ENCODE measurements at places on chromosomes 1 and 21. TPM values are rescaled to one million over a fixed set of nuclear protein-coding genes. Genes with fewer than 3 reads are reported as not detected.

GRCh38 chr1:75797606-75798216, 1.0 kb downstream of the MSH4 start:
- no peak overlapping the region for H3K4me3 ChIP-seq
- H3K36me3 ChIP-seq, result peaks cover 58% of the 10 kb centered on the region
- DNase-seq, result no peak
- H3K27me3 ChIP-seq, result no peaks in the 10 kb centered on the region

GRCh38 chr1:234710936-234711724, 101.2 kb upstream of the IRF2BP2 start:
- no peak overlapping the region for H3K4me3 ChIP-seq
- peaks cover 21% of the 10 kb centered on the region for H3K4me1 ChIP-seq
- H3K36me3 ChIP-seq, result no peaks in the 10 kb centered on the region
- H3K27me3 ChIP-seq, result no peaks in the 10 kb centered on the region
- H3K27ac ChIP-seq, result no peak overlapping the region

Gene AMPD1
- total RNA-seq, result not detected

- H3K36me3 ChIP-seq, result no peaks in the 10 kb centered on the region
- no peaks in the 10 kb centered on the region for H3K27me3 ChIP-seq
- H3K4me3 ChIP-seq, result no peak overlapping the region
- no peak overlapping the region for H3K27ac ChIP-seq
- H3K4me1 ChIP-seq, result no peaks in the 10 kb centered on the region
These were observed 35.1 kb upstream of the IFFO2 start for GRCh38 chr1:18991585-18991984.

Gene MMP23B
- 51.3 TPM for total RNA-seq

DNA sequence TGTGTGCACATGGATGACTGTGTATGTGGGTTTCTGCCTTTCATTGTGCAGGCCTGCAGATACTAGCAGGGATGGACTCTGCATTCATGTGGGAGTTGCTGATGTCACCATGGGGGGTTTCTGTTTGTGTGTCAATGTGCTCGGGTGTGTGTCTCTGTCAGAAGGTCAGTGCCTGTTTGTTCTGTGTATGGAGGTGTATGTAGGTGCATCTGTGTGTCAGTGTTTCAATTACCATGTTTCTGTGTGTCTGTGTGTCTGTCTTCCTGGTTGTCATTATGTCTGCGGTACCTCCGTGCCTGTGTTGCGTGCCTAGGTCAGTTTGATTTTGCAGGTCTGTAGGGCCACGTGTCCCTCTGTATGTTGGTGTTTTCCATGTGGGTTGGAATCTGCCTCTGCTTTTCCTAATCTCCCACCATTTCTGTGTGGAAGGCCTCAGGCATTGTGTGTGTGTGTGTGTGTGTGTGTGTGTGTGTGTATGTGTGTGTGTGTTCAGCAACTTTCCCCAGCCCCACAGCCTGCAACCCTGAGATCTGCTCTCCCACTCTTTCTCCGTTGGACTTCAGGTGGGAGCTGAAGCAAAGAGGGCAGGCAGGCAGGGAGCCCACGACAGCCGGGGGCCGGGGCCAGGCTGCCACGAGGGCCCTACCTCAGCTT, 36.7 kb upstream of the WASF2 start:
- peak; percentile 63 for DNase-seq
- H3K27me3 ChIP-seq, result no peaks in the 10 kb centered on the region
- peak overlapping the region; percentile 50 for H3K4me3 ChIP-seq
- peaks cover 64% of the 10 kb centered on the region for H3K4me1 ChIP-seq
- H3K36me3 ChIP-seq, result no peaks in the 10 kb centered on the region

DNA sequence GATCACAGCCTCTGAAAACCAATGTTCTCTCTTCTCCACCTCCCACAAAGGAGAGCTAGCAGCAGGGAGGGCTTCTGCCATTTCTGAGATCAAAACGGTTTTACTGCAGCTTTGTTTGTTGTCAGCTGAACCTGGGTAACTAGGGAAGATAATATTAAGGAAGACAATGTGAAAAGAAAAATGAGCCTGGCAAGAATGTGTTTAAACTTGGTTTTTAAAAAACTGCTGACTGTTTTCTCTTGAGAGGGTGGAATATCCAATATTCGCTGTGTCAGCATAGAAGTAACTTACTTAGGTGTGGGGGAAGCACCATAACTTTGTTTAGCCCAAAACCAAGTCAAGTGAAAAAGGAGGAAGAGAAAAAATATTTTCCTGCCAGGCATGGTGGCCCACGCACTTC, 35.8 kb upstream of the TDRD10 start:
- H3K36me3 ChIP-seq, result peaks cover 9% of the 10 kb centered on the region
- H3K4me3 ChIP-seq, result no peak overlapping the region
- H3K27ac ChIP-seq, result peak overlapping the region; percentile 5
- H3K4me1 ChIP-seq, result peaks cover 31% of the 10 kb centered on the region

Gene KLHDC8A
- not detected for total RNA-seq

GRCh38 chr21:43574741-43575472, 84.4 kb downstream of the HSF2BP start:
- H3K36me3 ChIP-seq, result no peaks in the 10 kb centered on the region
- DNase-seq, result no peak
- H3K4me1 ChIP-seq, result peaks cover 5% of the 10 kb centered on the region
- H3K27ac ChIP-seq, result peak overlapping the region; percentile 73
- H3K4me3 ChIP-seq, result no peak overlapping the region

- no peaks in the 10 kb centered on the region for H3K36me3 ChIP-seq
- no peaks in the 10 kb centered on the region for H3K27me3 ChIP-seq
- no peak for DNase-seq
- H3K4me3 ChIP-seq, result no peak overlapping the region
- peaks cover 39% of the 10 kb centered on the region for H3K4me1 ChIP-seq
These were observed 96.7 kb upstream of the TMPRSS2 start for GRCh38 chr21:41604583-41605041.

DNA sequence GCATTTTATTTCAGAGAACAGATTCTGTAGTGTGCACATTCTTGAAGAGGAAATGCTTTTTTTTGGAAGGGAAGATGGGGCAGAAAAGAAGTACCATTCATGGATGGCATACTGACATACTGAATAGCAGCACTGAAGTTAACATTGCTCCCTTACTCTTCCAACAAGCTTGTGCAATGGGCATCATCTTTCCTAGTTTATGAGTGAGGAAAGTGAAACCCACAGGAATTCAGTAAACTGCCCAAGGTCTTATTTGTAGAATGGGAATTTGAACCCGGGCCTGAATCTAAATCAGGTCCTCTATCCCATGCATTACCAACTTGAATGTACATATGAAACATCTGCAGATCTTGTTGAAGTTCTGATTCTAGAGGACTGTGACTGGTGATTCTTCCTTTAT, 215.7 kb upstream of the FGGY start:
- DNase-seq, result no peak
- H3K27me3 ChIP-seq, result no peaks in the 10 kb centered on the region
- H3K36me3 ChIP-seq, result no peaks in the 10 kb centered on the region

DNA sequence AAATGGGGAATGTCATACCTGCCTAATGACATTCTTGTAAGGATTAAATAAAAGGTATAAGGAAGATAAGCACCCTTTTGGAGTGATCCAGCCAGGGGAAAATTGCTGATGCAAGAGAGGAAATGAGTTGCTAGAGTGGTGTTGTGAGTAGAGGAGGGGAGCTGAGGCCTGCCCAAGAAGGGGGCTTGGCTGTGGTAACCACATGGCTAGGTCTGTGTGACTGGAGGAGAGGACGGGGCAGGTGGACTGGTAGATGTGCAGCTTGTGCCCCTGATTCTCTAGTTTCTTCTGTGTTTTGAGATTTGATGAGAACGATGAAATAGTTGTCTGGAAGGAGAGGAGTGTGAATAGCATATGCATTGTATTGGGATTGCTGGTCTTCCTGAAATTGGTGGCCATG, 6.6 kb downstream of the TXLNA start:
- no peak for DNase-seq
- H3K36me3 ChIP-seq, result peaks cover 97% of the 10 kb centered on the region
- peaks cover 42% of the 10 kb centered on the region for H3K4me1 ChIP-seq
- H3K27ac ChIP-seq, result no peak overlapping the region
- no peaks in the 10 kb centered on the region for H3K27me3 ChIP-seq

GRCh38 chr1:175317779-175318178, 125.2 kb upstream of the KIAA0040 start:
- no peaks in the 10 kb centered on the region for H3K36me3 ChIP-seq
- H3K4me3 ChIP-seq, result no peak overlapping the region
- no peaks in the 10 kb centered on the region for H3K27me3 ChIP-seq
- peak overlapping the region; percentile 60 for H3K27ac ChIP-seq
- peaks cover 23% of the 10 kb centered on the region for H3K4me1 ChIP-seq
- peak; percentile 39 for DNase-seq

Gene FMO3
- total RNA-seq, result 2.3 TPM

Gene CFAP57
- total RNA-seq, result not detected

DNA sequence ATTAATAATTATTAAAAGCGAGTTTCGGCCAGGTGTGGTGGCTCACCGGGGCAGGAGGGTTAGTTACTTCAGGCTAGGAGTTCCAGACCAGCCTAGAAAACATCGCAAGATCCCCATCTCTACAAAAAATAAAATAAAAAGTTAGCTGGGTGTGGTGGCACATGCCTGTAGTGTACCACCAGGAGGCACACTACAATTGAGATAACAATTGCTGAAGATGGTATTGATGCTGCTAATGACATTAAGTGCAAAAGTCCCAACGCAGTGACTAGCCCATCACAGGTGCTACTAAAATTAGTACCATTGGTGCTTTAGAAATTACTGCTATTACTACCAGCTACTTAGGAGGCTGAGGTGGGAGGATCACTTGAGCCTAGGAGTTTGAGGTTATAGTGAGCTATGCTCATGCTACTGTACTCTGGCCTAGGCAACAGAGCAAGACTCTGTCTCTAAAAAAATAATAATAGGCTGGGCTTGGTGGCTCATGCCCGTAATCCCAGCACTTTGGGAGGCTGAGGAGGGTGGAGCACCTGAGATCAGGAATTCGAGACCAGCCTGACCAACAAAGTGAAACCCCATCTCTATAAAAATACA, 156.6 kb downstream of the GREM2 start:
- H3K27me3 ChIP-seq, result no peaks in the 10 kb centered on the region
- no peak overlapping the region for H3K4me3 ChIP-seq
- DNase-seq, result no peak
- H3K27ac ChIP-seq, result no peak overlapping the region
- H3K4me1 ChIP-seq, result no peaks in the 10 kb centered on the region
- no peaks in the 10 kb centered on the region for H3K36me3 ChIP-seq

- no peak for DNase-seq
- no peaks in the 10 kb centered on the region for H3K27me3 ChIP-seq
- no peak overlapping the region for H3K4me3 ChIP-seq
These were observed 24.0 kb upstream of the DENND1B start for GRCh38 chr1:197799271-197799670.

GRCh38 chr1:200483491-200484143, 73.8 kb upstream of the ZNF281 start:
- no peaks in the 10 kb centered on the region for H3K36me3 ChIP-seq
- DNase-seq, result peak; percentile 31

- peaks cover 27% of the 10 kb centered on the region for H3K4me1 ChIP-seq
- no peak overlapping the region for H3K27ac ChIP-seq
These were observed 272.5 kb upstream of the RUNX1 start for GRCh38 chr21:35321322-35322200.

DNA sequence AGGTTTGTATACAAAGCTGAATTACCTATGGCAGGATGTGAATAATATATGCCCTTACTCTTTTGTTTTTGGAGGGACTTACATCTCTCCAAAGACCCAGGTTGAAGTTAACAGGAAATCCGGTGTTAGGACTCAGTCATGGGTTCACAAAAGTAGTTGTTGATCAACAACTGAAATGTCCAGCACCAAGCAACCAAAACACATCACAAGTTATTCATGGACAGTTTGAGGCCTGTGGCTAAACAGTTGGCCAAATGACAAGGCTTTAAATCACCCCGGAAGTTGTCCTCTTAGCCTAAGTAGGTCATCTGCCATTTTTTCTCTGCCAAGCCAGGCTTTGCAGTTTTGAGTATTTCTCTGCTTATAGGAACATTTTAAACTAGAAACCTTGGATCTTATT, 89.9 kb downstream of the CD247 start:
- no peak overlapping the region for H3K4me3 ChIP-seq
- peaks cover 11% of the 10 kb centered on the region for H3K36me3 ChIP-seq

DNA sequence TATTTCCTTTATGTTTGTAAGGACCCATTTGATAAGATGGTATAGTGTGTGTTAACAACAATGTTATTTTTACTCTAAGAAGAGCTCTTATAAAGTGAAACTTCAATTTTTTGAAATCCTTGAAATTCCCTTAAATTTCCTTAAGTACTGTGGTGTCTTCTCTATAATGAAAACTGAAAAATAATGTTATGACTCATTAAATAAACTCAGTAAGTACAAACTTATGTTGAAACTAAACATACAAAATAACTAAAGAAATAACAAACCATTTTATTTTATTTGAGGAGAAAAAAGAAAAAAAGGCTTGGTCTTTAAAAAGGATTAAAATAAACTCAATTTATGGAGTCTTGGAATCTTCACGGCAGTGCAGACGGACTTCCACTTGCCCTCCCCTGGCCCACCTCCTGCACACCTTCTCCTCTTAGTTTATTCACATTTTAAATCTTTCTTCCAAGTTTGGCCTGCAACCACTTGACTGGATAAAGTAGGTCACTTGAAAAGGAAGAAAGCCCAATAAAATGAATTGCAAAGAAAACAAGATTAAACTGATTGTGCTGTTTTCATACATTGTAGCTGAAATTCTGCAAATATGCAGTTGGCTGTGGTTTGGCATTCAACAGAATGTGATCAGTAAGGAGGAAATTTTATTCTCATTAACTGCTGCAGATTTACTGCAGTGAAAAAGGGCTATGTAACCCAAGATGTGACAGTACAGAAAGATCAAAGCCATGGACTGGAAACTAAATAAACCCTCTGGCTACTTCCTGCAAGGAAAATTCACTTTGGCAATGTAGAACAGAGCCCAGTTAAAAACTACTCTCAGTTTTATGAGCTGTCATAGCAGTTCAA, 48.5 kb upstream of the SCYL3 start:
- H3K27ac ChIP-seq, result no peak overlapping the region
- H3K4me1 ChIP-seq, result no peaks in the 10 kb centered on the region
- no peak for DNase-seq
- no peaks in the 10 kb centered on the region for H3K27me3 ChIP-seq
- no peak overlapping the region for H3K4me3 ChIP-seq
- no peaks in the 10 kb centered on the region for H3K36me3 ChIP-seq

Gene SOX13
- 10.5 TPM for total RNA-seq

DNA sequence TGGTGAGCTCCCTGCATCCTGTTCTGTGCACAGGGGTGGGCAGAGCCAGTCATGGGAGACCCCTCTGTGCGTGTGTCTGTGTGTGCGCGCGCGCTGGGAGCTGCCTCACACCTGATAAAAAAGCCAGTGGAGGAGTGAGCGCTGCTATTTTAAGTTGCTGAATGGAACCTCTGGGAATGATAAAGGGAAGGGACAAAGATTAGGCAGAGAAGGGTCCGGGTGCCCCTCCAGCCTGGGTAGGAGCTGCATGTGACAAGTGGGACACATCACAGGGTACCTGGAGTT, 847 bp downstream of the ADORA1 start:
- no peak for DNase-seq
- H3K27ac ChIP-seq, result peak overlapping the region; percentile 39
- peaks cover 52% of the 10 kb centered on the region for H3K4me1 ChIP-seq
- H3K4me3 ChIP-seq, result peak overlapping the region; percentile 42

GRCh38 chr1:12485231-12486058, 132.6 kb downstream of the DHRS3 start:
- DNase-seq, result no peak
- H3K27me3 ChIP-seq, result no peaks in the 10 kb centered on the region
- peak overlapping the region; percentile 3 for H3K27ac ChIP-seq
- peaks cover 2% of the 10 kb centered on the region for H3K36me3 ChIP-seq
- H3K4me1 ChIP-seq, result peaks cover 42% of the 10 kb centered on the region
- no peak overlapping the region for H3K4me3 ChIP-seq

All from stomach (tissue), 19 donors.